ENCODE measurements at places on chromosomes 12 and 14.

DNA sequence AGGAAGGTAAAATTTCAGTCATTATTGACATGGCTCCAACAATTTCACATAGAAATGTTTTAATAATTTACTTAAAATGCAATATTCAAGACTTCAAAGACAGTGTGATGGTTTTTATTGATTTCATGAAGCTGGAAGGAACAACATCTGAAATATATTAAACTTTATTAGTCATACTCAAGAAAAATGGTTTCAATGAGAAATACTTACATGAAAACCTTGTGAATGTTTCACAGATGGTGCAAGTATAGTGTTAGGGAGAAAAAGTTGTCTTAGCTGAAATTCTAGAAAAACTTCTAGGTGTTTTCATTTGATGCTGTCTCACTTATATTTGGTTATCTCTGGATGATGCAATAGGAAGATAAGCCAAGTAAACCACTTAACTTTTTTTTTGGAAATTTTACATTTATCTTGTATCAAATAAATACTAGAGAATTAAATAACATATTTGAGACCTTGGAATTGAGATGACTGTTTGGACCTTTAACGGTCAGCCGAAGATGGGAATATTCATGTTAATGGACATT lies 65.5 kb downstream of the PELI2 start:
- DNase-seq, result no peak

DNA sequence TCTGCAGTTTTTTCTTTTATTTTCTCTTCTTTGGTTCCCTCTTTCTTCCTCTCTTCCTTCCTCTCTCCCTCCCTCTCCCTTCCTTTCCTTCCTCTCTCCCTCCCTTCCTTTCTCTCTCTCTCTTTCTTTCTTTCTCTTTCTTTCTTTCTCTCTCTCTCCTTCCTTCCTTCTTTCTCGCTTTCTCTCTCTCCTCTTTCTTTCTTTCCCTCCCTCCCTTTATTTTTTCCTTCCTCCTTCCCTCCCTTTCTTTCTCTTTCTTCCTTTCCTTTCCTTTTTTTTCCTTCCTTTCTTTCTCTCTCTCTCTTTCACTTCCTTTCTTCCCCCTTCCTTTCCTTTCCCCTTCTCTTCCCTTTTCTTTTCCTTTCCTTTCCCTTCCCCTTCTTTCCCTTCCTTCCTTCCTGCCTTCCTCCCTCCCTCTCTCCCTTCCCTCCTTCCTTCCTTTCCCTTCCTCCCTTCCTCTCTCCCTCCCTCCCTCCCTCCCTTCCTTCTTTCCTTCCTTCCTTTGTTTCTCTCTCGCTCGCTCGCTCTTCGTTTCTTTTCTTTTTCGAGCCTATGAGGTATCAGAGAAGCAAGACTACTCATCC lies 13.7 kb downstream of the CFAP54 start:
- no peak for DNase-seq

DNA sequence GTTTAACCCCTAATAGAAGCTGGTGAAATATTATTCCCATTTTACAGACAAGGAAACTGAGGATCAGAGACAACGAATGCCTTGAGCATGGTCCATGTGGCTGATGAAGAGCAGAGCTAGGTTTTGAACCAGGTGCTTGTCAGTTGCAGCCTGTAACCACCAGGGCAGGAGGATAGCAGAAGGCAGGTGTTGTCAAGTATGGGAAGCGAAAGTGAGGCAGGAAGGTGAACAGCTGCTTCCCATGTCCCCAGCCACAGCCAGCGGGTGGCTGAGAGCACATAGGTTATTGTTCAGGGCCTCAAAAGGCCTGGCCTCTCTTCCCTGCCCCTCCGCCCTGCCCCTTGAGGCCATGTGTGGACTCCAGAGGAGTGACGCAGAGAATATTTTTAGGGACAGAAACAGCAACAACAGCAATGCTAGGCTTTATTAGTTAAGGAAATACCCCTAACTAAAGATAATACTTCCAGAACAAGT lies 39.6 kb downstream of the IQSEC3 start:
- DNase-seq, result no peak

DNA sequence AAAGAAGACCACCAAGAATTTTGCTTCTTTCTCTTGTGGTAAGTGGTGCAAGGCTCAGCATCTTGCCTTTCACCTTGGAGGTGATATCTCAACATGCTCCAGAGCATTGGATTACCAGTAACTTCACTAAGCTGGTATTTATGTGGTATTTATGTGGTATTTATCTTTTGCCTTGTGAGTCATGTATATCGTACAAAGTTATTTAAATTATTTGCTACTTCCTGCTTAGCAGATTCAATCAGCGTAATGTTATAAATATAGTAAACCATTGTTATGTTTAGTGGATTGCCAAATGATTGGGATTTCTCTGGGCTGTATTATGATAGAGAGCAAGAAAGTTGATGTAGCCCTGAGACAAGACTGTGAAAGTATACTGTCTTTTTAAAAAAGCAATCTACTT lies 366.4 kb downstream of the IPO8 start:
- DNase-seq, result no peak

DNA sequence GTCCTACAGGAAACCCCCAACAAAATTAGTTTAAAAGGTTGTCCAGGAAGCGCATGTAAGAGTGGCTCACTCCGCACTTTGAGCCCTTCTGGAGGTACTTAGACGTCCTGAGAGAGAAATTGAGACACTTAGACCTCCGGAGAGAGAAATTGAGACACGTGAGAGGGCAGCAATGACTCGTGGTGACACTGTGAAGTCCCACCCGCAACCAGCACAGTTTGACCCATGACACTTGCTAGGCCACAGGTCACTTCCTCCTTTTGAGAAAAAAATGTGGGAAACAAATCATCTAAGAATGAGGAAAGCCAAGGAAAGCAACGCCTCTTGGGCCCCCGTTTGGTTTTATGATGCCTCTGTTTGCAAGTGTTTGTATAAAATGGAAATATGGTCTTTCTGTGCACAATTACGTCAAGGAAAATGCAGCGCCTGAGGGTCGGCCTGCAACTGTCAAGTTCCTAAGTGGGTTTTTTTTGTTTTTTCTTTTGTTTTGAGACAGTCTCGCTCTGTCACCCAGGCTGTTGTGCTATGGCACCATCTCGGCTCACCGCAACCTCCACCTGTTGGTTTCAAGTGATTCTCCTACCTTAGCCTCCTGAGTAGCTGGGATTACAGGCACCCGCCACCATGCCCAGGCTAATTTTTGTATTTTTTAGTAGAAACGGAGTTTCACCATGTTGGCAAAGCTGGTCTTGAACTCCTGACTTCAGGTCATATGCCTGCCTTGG lies 13.6 kb upstream of the CDCA4 start:
- no peak for DNase-seq

DNA sequence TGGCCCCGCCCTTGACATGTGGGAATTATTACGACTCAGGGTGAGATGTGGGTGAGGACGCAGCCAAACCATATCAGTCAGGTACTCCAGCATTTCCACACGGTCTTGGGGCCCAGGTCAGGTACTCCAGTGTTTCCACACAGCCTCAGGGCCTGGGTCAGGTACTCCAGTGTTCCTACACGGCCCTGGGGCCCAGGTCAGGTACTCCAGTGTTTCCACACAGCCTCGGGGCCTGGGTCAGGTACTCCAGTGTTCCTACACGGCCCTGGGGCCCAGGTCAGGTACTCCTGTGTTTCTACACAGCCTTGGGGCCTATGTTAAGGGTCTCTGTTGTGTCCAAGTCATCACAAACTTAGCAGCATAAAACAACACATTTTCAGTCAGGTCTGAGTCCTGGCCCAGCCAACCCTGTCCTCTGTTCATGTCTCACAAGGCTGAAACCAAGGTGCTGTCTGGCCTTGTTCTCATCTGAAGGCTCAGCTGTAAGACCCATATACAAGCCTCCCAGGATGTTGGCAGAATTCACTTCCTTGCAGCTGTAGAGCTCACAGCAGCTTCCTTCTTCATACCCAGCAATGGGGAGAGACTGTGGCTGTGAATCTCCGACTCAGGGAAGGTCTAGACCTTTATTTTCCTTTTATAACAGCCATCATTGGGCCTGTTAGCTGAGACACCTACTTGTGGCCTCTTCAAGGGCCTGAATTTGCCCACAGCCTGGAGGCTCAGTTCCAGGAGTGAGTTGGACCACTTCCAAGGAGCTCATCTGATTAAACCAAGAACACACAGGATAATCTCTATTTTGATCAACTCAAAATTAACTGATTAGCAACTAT lies 107.6 kb upstream of the SFSWAP start:
- DNase-seq, result no peak

DNA sequence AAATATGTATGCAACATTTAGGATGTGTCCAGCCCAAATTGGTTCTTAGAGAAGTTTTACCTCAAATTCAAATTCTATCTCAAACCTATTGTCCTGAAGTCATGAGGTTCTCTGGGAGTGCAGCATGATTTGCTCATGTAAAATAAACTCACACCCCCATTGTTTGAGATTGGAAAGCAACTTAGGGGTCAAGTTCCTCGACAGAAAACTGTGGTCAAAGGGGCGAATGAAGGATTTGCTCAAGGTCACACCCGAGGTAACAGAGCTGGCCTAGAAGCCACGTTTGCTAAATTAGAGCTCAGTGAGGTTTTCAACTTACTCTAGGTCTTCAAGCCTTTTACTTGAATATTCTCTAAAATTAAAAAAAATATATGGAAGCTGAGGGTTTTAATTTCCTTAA lies 197.7 kb upstream of the GZMB start:
- no peak for DNase-seq

GRCh38 chr12:89927226-89927698 lies 218.6 kb upstream of the ATP2B1 start:
- DNase-seq, result no peak

DNA sequence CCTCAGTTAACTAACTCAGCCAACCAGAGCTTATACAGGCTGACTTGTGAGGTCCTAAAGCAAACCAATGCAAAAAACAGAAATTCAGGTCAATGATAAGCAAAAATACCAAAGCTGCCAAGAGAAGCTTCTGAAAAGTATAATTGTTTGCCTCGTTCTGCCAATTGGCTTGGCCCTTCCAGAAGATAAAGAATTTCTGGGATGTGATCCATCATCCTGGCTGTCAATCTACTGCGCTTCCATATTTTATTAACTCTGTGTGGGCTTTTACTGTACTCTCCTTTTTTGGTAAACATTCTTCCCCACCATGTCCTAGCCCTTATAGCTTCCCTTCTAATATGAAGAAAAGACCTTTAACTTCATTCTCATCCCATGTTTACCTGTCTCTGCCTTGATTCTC lies 387.9 kb downstream of the TMEM117 start:
- no peak for DNase-seq

DNA sequence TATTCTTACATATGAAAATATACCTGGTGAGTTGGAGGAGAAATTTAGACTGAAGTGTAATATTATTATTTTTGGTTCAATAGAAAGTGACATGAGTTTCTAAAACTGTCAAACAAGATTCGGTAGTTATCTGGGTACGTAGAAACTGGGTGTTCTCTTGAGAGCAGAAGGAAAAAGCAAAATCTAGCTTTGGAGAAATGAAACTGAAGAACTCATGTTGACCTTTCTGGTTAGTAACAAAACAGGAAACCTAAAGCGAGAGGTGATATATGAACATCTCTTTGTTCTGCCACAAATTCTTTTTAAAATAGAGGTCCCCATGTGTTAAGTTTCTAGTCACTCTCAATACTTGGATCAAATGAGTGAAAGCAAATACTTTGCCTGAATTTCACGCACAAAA lies 401.7 kb downstream of the TRHDE start:
- DNase-seq, result no peak

- no peak for DNase-seq
Measured at GRCh38 chr12:88194868-88195267, 52.8 kb downstream of the TMTC3 start.

DNA sequence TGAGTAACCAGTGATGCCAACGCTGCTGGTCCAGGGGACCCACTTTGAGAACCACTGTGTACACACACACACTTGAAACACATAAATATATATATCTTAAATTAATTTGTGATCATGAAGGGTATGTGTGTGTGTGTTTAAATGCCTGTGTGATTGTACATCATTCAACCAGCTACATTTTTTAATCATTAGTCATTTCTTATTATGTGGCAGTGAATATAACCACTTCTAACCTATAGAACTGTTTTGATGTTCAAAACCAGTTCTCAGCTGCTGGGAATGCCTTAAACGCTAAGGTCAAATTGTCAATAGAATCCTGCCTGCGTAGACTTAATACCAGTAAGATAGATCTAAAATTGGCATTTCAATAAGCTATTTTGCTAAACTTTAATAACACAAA lies 330.0 kb downstream of the SYT1 start:
- DNase-seq, result no peak

GRCh38 chr12:58888131-58888783 lies 32.0 kb downstream of the LRIG3 start:
- DNase-seq, result no peak

DNA sequence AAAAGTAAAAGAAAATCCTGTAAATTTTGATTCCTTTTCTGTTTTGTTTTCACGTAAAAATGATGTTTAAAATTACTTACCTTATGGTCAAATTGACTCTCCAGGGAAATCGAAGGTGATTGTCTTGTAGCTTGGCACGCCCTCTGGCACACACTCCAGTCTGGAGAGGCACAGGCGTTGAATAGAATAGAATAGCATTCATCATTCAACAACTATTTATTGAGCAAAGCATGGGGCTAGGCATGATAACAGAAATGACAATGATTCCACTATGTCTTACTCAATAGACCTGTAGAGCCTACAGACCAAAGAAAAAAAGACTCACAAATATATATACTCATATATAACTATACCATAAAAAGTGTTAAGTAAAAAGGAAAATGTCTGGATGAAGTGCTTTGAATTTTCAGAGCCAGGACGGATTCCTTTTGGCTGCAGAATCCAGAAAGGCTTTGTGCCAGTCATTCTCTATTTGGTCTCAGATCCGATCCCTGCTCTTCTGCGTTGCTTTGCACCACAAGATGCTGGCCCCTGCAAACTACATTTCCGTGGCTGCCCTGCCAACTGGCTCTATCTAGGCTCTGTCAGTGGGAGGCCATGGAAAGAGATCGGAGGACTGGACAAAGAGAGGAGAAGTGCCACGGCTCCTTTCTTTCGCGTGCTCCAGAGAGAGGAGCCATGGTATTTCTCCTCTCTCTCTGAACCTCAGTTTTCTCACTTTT lies 231.8 kb downstream of the CRADD start:
- DNase-seq, result no peak

- no peak for DNase-seq
Measured at GRCh38 chr14:100620255-100621100, 33.3 kb upstream of the BEGAIN start.

- DNase-seq, result no peak
Measured at GRCh38 chr12:80316222-80316621, 127.8 kb upstream of the PTPRQ start.

- no peak for DNase-seq
Measured at GRCh38 chr14:55518391-55518790, 61.6 kb upstream of the KTN1 start.

All from activated naive CD4-positive, alpha-beta T cell treated with Interleukin-2 at 50 U/mL for 16 hours (primary cell).